AG04450 (cell line): ENCODE measurements at places on chromosomes 12 and 14. TPM values are rescaled to one million over a fixed set of nuclear protein-coding genes. Genes with fewer than 3 reads are reported as not detected.

GRCh38 chr12:12182703-12183365 lies 84.0 kb downstream of the LRP6 start:
- DNase-seq, result peak; percentile 48

- no peak for DNase-seq
Measured at GRCh38 chr12:3677609-3678008, 75.3 kb downstream of the CRACR2A start.

DNA sequence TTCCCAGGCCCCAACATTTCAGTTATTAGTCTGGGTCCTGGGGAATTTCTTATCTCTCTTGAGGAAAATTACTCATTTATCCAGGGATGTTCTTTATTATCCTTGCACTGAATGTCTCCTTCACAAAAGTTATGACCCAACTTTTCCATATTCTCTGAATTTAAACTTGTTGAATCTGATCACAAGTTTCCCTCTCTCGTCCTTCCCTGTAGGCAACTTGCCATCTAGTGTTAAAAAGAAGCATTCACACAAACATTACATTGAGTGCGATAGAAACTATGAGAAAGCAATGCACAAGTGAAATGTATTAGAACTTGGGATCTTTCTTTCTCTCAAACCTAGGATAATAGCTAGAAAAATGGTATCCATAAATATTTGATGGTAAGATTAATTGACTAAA lies 608.4 kb downstream of the FSCB start:
- no peak for DNase-seq

FLVCR2 gene
- polyA plus RNA-seq, result 2.8 and 3.4 TPM in 2 replicates

DNAH10 gene
- 8.6 and 9.1 TPM in 2 replicates for polyA plus RNA-seq

ORAI1 gene
- 13.6 and 19.0 TPM in 2 replicates for polyA plus RNA-seq

DNA sequence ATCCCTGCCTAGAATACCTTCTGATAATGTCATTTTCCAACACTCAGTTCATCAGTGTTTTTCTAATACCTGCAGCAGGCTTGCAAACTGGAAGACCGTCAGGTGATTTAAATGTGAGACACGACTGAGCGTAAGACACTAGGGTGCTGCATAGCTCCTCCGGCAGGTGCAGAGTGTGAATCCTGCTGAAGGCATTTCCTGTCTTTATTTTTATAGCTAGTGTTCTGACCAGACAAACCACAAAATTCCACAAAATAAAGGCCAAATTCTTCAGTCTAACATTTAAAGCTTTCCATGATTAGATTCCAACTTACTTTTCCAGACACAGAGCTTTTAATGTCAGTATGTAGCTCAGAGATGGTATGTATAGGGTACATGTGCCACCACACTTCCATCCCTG lies 70.7 kb downstream of the BBS10 start:
- DNase-seq, result peak; percentile 67
